Head of caudate nucleus (tissue), 42 donors: ENCODE measurements at places on chromosomes 1 and 21.

GRCh38 chr1:183417772-183418491 is at the start of gene NMNAT2:
TSS of gene NMNAT2 (minus strand) at chr1:183418380. CDS start at chr1:183418267, 113 bp downstream.
- peak; percentile 91 for DNase-seq

- no peak for DNase-seq
Measured at GRCh38 chr1:114586513-114587047, 5.2 kb upstream of the BCAS2 start.

DNA sequence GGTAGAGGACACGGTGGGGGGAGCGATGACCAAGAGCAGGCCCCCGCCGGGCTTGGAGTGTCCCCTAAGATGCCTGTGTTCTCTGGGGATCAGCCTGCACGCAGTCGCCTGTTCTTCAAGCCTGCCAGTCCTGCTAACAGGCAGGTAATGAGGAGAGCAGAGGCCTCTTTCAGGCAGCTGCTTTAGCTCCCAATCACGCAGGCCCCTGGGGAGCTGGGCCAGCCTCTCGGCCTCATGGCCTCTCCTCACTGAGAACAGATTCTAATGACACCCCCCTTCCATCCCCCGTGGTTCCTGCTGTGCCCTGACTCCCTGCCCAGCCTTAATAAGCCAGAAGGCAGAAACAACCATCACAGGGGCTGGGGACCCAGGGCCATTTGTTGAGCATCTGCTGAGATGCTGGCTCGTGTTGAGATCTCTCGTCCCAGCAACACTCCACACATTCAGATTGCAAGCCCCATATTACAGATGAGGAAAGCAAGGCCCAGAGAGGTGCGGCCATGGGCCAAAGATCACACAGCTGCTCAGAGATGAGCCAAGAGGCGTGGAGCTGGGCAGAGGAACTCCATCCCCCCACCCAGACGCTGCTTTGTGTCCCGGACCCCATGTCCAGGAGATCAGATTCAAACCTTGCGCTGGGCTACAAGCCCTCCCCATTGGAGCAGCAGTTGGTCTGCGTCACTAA is 71.6 kb upstream of the CASZ1 start:
- peak; percentile 28 for DNase-seq

DNA sequence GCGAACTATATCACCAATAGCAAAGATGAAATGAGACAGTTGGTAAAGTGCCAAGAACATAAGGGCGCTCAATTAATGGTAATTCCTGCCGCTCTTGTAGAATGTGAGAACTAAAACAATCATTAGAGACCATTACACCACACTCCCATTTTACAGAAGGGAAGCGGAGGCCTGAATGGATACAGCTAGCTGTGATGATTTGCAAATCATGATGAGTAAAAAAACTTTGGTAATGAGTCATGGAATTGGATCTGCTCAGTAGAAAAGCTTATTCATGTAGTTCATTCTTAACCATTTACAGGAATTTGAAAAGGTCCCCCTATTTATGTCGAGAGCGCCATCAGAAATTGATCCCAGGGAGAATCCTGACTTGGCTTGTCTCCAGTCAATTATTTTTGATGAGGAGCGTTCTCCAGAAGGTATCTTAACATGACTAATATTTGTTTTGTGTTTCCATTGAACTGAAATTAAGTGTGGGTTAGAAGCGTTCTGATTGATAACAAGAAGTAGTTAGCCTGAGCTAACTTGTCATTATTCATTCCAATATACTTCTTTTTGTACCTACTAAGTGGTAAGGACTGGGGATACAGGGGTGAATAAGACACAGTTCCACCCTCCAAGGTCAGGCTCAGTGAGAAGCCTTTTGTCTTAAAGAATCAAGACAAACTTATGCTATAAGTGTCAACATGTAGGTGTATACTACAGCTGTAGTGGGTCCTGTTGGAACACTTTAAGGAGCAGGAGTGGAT is 812 bp downstream of the TTC4 start:
- no peak for DNase-seq

GRCh38 chr1:167706931-167707877 is 14.6 kb upstream of the MPZL1 start:
- no peak for DNase-seq

DNA sequence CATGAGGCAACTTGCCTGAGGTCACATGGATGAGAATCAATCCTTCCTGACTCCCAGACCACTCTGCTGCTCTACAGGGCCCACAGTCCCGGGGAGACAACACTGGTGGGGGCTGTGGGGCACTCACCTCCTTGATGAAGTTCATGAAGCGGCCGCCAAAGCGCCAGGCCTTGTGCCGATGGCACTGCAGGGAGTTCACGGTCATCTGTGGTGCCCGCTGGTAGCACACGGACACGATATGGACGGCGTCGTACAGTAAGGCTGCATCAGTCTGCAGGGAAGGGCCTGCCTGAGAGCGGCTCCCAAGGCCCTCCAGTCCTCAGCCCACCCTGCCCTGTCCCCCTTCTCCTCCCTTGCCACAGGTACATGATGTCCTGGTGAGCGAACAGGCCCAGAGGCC is 175.3 kb downstream of the GRIK3 start:
- DNase-seq = no peak

- DNase-seq = no peak
Measured at GRCh38 chr1:193270996-193271395, 84.6 kb upstream of the B3GALT2 start.

GRCh38 chr1:22137004-22137720 is 5.7 kb downstream of the WNT4 start:
- DNase-seq = no peak

- DNase-seq = no peak
Measured at GRCh38 chr21:25867061-25867460, 132.3 kb downstream of the GABPA start.

DNA sequence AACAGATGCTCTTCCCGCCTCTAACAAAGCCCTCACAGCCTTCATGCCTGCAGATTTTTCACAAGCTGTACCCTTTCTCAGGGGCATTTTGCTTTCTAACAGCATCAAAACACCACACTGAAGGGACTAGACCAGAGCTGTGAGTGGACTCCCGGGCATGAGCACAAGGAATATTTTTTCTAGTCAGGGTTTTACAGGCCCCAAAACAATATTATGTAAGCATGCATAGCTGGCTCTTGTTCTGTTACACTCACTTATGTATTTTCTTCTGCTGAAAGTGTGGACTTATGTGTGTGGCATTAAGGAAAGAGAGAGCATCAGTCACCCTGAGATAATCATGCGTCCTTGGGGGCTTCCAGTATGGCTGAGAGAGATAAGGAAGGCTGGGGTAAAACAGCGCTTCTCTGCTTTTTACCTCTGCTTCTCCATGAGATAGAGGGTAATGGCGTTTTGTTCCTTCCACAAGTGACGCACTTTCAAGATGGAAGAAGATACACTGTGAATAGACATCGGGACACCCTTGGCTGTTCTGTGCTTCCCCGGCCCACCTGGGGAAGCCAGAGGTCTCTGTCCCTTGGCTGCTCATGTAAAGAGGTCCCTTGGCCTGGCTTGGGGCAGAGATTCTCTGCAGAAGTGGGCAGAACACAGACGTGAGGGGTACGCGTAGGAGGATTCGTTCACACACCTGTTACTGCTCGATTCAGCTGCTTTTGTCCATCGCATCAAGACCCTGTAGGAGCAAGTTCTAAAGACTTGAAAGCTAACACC is 266.7 kb upstream of the RAB4A start:
- no peak for DNase-seq
